ENCODE measurements at places on chromosomes 7 and 10.

GRCh38 chr7:148385009-148385682 lies 205.4 kb upstream of the C7orf33 start:
- DNase-seq = no peak

- DNase-seq = no peak
Observed at GRCh38 chr10:1413256-1413655, 324.1 kb downstream of the ADARB2 start.

DNA sequence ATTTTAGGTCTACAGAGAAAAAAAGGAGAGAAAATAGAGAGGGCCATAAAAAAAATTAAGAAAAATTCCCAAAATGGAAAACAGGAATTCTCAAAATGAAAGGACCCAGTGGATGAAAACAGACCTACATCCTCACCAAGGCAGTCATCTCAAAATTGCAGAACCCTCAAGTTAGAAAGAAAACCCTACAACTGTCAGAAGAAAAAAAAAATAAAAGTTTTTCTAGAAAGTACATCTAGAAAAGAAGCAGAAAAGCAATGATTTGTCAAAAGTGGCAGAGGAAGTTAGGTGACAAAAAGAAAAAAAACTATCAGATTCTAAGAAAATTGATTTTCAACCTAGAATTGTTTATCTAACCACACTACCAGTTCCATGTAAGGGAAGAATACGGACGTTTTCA lies 167.6 kb upstream of the LRGUK start:
- no peak for DNase-seq

DNA sequence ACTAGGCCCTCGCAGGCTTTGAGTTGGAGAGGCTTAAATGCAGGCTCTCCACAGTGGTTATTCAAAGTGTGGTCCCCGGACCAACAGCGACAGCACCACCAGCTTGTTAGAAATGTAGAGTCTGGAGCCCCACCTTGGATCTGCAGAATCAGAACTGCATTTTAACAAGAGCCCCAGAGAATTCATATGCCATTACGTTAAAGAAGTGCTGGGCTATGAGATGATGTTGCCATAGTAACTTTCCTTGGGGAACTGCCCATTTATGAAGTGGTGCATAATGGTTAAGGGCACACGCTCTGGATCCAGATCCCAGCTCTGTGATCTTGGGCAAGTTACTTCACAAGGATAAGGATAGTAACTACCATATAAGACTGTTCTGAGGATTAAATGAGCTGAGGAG lies 48.9 kb downstream of the ZCCHC24 start:
- no peak for DNase-seq

- no peak for DNase-seq
Observed at GRCh38 chr7:117038408-117038807, 85.1 kb downstream of the ST7 start.

DNA sequence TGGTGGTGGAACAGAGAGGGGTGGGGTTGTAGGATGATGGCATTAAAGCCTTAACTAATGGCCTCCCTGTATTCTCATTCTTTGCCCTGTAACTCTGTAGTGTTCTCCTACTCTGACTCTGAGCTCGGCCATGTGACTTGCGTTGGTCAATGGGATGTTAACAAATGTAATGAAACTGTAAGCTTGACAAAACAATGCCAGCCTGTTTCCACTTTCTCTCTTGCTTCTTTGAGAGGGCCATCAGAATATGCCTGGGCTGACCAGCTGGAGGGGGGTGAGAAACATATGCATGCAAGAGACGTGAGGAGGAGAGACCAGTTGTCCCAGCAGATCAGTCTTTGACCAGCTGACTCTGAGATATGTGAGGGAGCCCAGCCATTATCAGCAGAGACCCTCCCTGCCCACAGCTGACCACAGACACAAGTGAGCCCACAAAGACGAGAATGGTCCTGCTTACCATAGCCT lies 100.6 kb downstream of the ICA1 start:
- DNase-seq = no peak

GRCh38 chr10:20303453-20304152 lies 487.4 kb downstream of the PLXDC2 start:
- DNase-seq = no peak

- DNase-seq = no peak
Observed at GRCh38 chr10:110081911-110082310, 74.1 kb downstream of the ADD3 start.

DNA sequence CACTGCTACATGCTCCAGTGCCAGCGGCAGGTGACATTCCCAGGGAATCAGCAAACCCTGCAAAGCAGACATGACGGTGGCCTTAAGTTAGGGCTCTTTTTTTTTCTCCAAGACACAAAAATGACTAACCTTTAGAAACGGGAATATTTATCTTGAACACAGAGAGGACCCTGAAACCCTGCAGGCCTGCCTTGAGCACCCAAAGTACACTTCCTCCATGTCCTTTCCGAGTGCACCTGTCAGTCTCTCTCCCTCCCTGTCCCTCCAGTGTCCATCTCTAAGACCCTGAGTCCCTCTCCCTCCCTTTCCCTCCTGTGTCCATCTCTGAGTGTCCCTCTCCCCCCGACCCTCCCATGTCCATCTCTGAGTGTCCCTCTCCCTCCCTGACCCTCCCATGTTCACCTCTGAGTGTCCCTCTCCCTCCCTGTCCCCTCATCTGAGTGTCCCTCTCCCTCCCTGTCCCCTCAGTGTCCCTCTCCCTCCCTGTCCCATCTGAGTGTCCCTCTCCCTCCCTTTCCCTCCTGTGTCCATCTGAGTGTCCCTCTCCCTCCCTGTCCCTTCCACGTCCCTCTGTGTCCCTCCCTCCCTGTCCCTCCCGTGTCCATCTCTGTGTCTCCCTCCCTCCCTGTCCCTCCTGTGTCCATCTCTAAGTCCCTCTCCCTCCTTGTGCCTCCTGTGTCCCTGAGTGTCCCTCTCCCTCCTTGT lies 51.2 kb upstream of the CAMK2B start:
- no peak for DNase-seq

GRCh38 chr10:57699944-57700343 lies 567.8 kb downstream of the IPMK start:
- DNase-seq = no peak

GRCh38 chr10:964988-965417 lies 23.2 kb upstream of the GTPBP4 start:
- no peak for DNase-seq

DNA sequence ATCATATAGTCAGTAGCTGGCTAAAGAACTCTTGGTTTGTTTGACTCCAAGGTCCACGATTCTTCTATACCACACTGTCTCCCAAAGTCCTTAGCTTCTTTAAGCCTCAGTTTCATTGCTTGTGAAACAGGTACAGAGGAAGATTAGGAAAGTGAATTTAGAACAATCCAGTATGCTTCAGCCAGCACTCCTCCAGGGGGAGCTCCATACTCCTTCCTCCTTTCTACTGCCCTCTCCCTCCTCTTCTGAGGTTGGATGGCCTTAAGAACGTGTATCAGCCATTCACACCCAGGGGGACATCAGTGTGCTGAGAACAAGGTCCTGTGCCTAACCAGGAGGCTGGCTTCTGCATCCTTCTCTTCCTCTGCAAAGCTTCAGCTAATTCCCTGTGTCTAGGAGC lies 54.8 kb upstream of the CALD1 start:
- no peak for DNase-seq

GRCh38 chr10:20455774-20456173 lies 441.3 kb downstream of the NEBL start:
- DNase-seq = no peak

- no peak for DNase-seq
Observed at GRCh38 chr10:116886772-116887171, 37.5 kb downstream of the ENO4 start.

- DNase-seq = no peak
Observed at GRCh38 chr10:71084061-71084817, 128.1 kb upstream of the UNC5B start.

DNA sequence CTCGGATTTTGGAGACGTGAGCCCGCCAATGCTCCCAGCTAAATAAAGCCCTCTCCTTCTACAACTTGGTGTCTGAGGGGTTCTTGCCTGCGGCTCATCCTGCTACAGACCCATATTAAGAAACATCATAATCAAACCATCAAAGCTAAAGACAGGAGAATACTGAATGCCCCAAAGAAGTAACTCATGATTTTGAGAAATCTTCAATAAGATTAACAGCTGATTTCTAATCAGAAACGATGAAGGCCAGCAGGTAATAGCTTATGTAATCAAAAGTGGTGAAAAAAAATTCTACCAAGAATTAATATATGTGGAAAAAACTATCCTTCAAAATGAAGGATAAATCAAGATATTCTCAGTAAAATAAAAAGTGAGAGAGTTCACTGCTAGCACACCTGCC lies 130.3 kb downstream of the DNAJC1 start:
- no peak for DNase-seq

GRCh38 chr7:25847336-25848070 lies 304.5 kb upstream of the NFE2L3 start:
- DNase-seq = no peak

DNA sequence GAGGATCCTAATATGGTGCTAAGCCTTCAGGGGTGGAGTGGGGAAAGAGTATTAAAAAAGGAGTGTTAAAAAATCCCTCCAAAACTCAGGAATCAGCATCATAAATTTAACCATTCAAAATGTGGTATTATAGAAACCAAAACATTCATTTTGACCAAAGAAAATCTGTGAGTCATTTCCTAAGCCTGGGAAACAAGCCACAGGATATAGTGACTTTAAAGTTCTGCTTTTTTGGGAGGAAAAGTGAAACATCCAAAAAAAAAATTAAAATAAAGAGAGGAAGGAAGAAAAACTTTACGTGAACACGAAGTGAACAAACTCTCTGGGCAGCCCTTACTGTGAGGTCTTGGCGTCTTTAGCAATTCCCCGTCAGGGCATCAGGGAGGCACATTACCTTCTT lies 74.0 kb upstream of the GSDME start:
- DNase-seq = no peak

- no peak for DNase-seq
Observed at GRCh38 chr7:47710201-47710935, 128.5 kb upstream of the TNS3 start.

DNA sequence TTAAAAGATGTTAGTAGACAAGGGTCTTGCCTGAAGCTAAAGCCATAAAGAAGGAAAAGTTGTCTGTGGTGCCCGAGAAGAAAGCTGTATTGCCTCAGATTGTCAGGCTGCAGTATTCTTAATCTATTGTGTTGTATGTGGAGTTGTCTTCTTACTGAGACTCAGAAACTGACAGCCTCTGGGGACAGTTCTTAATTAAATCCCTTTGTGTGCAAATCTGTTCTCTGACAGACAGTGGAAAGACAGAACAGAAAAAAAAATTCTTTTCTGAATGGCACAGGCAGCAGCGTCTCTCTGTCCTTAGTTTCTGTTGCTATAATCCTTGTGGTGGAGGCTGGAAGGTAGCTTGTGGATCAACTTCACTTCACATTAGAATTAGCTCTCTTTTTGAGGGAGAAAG lies 16.8 kb downstream of the VWC2 start:
- DNase-seq = no peak

GRCh38 chr7:24036033-24036412 lies 248.0 kb upstream of the NPY start:
- DNase-seq = no peak

- DNase-seq = no peak
Observed at GRCh38 chr10:131452926-131453720, 141.6 kb upstream of the TCERG1L start.

DNA sequence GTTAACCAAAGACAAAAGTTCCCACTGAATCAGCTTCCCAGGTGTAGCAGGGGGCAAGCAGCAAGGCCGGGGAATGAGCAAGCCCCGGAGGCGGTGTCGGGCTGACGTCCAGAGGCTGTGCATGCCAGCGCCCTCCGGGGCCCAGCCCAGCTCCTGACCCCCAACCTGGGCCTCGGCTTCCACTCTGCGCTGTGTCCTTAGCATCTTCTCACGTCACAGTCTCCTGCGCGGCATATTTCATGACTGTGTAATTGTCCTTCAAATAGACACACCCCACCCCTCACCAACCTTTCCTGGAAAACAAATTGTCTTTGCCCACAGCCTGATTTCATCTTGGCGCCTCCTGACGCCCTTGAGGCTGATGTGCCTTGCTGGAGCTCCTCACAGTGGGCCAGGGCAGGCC lies 133.5 kb downstream of the RGS10 start:
- DNase-seq = no peak

DNA sequence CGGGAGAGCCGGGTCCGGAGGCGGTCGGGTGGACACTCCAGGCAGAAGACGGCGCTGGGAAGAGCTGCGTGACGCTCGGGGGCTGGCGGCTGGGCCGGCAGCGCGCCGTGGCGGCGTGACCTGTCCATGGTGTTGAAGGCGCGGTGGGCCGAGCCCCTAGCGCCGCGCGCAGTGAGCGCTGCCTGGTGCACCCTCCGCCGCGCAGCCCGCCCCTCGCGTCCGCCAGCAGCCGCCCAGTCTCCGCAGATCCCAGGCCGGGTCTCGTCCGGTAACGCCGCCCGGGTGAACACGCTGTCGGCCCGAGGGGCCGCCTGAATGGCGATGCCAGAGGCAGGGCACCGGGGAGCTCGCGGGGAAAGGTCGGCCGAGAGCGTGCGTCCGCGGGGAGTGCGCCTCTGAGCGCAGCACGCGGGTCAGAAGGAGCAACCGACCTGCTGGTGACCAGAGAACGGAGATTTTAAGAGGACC lies 657 bp upstream of the TMEM178B start:
- DNase-seq = no peak

DNA sequence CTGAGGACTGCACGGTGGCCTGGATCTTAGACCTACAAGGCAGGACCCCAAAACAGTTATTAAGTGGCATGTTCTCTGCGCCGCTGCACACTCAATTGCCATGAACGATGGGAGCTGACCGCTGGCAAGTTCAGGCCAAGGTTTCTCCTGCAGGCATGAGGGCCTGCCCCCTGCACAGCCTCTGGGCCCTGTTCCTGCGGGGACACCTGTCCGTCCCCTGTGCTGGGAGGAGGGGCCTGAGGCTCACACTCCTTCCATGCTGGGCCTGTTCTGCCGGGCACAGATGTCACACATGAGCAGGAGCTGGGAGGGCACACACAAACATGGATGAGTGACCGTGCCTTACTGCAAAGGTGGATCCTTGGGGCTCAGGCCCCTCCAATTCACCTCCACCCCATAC lies 90.0 kb downstream of the PTPRN2 start:
- DNase-seq = no peak

- DNase-seq = no peak
Observed at GRCh38 chr10:102781090-102781920, 37.6 kb downstream of the WBP1L start.

GRCh38 chr7:135490783-135491182 lies 19.1 kb downstream of the CNOT4 start:
- no peak for DNase-seq

DNA sequence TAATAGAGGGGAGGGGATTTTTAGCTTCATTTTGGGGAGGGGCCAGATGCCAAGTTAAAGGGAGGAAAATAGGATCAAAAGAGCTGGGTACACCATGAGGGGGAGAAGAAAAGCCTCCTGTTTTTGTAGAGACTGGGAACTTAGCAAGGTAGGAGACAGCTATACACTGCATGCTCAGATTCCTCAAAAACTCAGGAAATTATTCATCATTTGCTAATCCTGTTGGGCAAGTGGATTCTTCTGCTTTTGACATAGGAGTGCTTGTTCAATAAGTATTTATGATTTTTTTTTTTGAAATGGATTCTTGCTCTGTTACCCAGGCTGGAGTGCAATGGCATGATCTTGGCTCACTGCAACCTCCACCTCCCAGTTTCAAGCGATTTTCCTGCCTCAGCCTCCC lies 73.4 kb downstream of the LYZL2 start:
- no peak for DNase-seq
